MCF 10A (cell line): ENCODE measurements at places on chromosomes 5 and 9.

GRCh38 chr9:22700171-22700570 lies 253.5 kb downstream of the DMRTA1 start:
- no peak for DNase-seq

GRCh38 chr5:129379406-129379805 lies 80.7 kb upstream of the ADAMTS19 start:
- peak; percentile 61 for DNase-seq

DNA sequence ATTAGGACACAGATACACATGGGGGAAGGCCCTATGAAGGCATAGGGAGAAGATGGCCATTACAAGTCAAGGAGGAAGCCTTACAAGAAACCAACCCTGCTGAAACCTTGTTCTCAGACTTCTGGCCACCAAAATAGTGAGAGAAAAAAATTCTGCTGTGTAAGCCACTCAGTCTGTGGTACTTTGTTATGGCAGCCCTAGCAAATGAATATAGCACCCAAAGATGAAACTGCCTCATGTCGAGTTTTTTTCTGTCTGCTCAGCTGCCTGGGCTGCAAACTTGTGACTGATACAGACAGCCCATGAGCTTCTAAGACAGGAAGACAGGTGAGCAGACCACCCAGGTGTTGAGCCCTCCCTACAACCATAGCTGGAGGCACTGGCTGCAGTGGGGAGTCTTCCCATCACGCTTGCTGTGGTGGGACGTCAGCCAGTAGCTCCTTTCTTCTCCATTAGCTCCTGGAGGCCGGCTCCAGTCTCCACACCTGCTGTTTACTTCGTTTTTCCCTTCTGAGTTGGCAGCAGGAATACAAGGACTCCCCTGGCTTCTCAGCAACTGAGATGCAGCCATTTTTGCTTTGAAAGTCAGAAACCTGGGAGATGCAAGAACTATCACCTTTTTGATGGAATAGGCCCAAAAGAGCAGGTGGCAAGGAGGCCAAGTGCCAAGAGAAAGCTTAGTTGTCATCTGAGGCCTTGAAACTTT lies 164.9 kb downstream of the SEMA6A start:
- DNase-seq, result no peak

- DNase-seq, result no peak
Observed at GRCh38 chr5:154319736-154320135, 126.1 kb upstream of the SAP30L start.

GRCh38 chr9:14301583-14302021 lies 12.3 kb downstream of the NFIB start:
- no peak for DNase-seq

- DNase-seq, result no peak
Observed at GRCh38 chr9:134408939-134409737, 82.9 kb downstream of the RXRA start.

DNA sequence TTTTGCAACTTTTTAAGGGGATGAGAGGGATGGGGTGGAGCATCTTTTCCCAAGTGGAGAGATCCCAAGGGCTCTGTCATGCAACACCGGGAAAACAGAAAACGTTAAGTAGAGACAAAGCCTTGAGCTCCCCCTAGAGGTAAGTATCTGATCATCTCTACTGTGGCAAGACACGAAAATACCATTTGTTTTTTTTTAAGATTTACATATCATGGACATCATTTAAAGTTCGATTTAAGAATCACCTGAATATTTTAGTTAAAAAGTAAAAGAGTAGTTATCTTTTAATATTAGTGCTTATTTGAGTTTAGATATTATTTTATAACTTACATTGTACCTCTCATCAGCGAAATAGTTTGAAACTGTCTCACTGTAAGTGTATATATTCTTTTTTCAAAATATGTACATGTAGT lies 200.4 kb downstream of the LRRC70 start:
- DNase-seq, result peak; percentile 69

- no peak for DNase-seq
Observed at GRCh38 chr5:100584889-100585288, 49.7 kb downstream of the FAM174A start.

- DNase-seq, result no peak
Observed at GRCh38 chr9:109923806-109924205, 143.8 kb downstream of the PALM2AKAP2 start.

- no peak for DNase-seq
Observed at GRCh38 chr5:12759377-12759776, 855.1 kb upstream of the CTNND2 start.

GRCh38 chr5:59847586-59847985 lies 45.9 kb downstream of the PDE4D start:
- no peak for DNase-seq

DNA sequence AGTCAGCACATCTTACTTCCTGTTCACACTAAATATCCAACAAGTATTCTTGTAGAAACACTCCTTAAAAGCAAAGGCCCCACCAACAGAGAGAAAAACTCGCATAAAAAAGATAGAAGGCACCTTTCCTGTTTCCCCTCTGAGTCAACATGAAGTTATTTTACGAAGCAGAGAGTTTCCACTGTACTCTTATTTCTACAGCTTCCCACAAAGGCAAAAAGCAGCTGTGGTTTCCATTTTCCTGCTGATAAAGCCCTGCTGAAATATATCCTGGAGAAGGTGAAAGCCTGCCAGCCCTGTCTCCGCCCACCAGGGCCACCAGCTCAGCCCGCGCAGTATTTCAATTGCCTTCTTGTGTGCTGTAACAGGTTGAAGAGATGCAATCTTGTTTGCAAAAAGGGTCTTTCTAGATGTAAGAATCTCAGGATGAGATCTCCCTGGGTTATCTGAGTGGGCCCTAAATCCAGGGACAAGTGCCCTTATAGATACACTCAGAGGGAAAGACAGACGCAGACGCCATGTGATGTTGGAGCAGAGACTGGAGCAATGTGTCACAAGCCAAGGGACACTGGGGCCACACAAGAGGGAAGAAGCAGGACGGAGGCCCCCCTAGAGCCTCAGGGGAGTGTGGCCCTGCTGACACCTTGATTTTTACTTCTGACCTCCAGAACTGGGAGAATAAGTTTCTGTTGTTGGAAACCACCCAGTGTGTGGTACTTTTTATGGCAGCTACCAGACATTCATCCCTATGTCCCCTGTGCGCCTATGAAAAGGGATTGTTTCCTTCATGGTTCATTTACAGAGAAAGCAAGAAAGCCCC lies 19.9 kb downstream of the SEMA4D start:
- DNase-seq, result no peak

GRCh38 chr9:38074441-38074961 lies 5.5 kb upstream of the SHB start:
- no peak for DNase-seq

GRCh38 chr5:13357929-13358328 lies 586.6 kb downstream of the DNAH5 start:
- no peak for DNase-seq

GRCh38 chr5:113606298-113607134 lies 93.0 kb downstream of the YTHDC2 start:
- DNase-seq, result peak; percentile 70

DNA sequence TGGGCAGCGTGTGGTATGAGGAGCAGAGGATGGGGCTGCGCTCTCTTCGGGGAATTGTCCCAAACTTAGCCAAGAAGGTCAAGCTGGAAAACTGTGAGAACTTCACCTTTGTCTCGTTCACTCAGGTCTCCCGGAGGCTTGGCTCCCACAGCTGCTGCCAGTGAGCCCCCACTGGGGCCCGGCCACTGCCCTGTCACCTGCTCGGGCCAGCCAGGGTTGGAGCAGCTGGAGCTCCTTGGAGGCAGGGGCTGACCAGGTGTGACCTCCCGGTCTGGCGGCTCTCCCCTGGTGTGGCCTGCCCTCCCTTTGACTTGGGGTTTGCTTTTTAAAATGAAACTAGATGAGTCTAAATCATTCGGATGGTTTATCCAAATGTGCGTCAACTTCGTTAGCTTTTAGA lies 58.0 kb downstream of the INIP start:
- DNase-seq, result no peak

DNA sequence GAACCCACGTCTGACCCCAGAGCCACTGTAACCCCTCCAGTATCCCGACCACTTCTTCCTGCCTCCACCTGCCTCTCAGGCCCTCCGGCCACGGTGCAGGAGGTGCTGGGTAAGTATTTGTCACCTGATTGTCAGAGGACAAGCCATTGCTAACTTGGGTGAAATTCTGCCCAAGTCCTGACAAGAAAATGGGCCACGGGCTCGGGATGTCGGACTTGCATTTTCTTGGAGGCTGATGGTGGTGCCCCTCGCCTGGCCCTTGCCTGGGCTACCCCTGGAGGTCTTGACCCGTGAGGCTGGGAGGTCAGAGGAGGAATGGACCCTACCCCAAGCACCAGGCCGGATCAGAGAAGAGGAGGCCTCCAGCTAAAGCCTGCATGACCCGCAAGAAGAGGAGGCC lies 149.7 kb upstream of the COL5A1 start:
- DNase-seq, result no peak

GRCh38 chr9:127568971-127569885 lies 42.8 kb upstream of the STXBP1 start:
- peak; percentile 86 for DNase-seq

DNA sequence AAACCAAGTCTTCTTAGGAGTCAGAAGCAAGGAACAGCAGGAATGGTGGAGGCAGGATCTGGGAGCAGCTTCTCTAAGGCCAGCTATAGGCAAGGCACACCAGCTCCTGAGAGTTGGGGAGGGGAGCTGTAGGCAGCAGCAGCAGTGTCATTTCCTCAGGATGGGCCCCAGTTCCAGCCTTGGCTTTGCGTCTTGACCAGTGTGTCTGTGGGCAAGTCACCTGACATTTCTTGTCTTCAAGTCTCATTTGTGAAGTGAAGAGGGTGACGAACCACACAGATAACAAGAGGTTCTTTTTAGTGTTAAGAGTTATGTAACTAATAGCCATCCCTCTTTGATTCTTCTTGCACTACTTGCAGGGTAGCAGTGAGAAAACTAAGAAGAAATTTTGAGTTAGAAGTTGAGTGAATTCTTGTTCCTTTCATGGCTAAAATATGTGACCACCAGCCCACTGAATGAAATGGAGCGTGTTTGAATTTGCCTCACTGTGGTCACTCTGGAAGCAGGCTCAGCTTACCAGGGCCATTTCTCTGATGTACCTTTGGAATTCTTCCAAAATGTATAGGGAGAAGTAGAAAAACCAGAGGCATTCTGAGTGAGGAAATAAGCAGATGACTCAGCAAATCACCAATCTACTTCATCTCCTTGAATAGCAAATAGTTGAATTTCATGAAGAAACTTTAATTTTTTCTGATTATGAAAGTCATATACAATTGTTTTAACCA lies 42.4 kb downstream of the RHOBTB3 start:
- DNase-seq, result peak; percentile 83
